ENCODE measurements at places on chromosomes 7 and 10. TPM values are rescaled to one million over a fixed set of nuclear protein-coding genes. Genes with fewer than 3 reads are reported as not detected.

Gene GRM3
- total RNA-seq: not detected

Gene OR2A12
- total RNA-seq: not detected

GRCh38 chr10:112721080-112721698 lies 228.9 kb upstream of the TCF7L2 start:
- DNase-seq: peak; percentile 55

DNA sequence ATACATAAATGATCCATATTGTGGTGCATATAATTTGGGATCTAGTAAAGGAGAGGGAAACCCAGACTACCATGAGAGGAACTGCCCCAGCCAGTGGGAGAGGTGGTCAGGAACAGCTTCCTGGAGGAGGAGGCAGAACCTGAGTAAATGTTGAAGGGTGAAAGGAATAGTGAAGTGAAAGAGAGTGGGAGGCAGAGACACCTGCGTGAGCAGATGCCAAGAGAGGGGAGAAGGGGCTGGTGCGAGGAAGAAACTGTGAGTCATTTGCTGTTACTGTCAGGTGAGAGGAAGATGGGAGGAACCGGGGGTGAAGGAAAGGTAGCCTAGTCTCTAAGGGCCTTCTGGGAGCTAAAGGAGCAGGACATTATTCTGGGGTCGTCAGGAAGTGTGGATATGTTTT lies 294.8 kb downstream of the GRID1 start:
- DNase-seq: no peak

DNA sequence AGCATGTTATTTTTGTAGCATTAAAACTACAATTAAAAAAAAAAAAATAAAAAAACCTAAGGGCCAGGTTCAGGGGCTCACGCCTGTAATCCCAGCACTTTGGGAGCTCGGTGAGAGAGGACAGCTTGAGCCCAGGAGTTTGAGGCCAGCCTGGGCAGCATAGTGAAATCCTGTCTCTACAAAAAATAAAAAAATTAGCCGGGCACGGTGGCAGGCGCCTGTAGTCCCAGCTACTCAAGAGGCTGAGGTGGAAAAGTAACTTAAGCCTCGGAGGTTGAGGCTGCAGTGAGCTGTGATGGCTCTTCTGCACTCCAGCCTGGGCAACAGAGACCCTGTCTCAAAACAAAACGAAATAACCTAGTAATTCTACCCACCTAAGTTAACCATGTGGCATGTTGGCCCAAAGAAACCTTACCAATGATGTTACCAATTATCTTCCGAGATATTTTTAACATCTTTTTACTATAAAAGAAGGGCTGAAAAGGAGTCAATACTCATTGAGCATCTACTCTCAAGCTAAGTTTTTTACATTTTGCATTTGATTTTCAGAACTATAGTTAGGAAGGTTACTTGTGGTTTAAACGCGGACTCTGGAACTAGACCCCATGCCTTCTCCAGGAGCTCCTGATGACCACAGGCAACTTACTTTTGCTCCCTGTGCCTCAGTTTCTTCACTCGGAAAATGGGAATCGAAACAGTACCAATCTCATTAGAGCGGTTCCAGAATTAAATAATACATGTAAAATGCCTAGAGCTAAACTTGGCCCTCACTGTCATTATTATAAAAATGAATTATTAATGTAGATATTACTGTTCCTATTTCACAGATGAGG lies 1.4 kb downstream of the ITGB1 start:
- no peak for DNase-seq

DNA sequence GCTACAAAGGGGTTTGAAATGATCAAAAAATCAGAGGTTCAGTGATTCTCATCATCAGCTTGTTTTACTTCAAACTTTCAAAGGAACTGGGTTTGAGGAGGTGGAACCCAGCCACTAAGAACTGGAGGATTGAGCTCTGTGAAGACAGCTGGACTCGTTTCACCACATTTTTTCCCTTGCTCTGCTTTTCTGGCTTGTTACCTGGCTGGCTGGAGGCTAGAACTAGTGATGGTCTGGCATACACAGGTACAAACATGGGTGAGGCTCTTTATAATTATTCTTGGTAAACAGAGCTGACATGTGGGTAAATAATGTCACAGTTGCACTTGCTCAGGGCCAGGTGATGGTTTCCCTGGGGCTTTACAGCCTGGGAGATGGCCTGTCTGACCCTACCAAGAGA lies 352.5 kb downstream of the FGFR2 start:
- no peak for DNase-seq

GRCh38 chr7:94425546-94425945 lies 30.9 kb downstream of the COL1A2 start:
- no peak for DNase-seq
